ENCODE measurements at places on chromosomes 1 and 21. TPM values are rescaled to one million over a fixed set of nuclear protein-coding genes. Genes with fewer than 3 reads are reported as not detected.

The TSACC gene
- total RNA-seq = not detected

The CYP4Z1 gene
- not detected for total RNA-seq

The CAPN2 gene
- 299 TPM for total RNA-seq

The RBBP5 gene
- total RNA-seq = 19.4 TPM

The SPATA6 gene
- total RNA-seq = 1.9 TPM

The NRDC gene
- 88.0 TPM for total RNA-seq

The ADCY10 gene
- total RNA-seq = not detected

The TDRD10 gene
- not detected for total RNA-seq

The CD101 gene
- total RNA-seq = 0.48 TPM

The APOBEC4 gene
- not detected for total RNA-seq

The FRRS1 gene
- 25.8 TPM for total RNA-seq

The CAPN9 gene
- 0.43 TPM for total RNA-seq

The LYSMD1 gene
- total RNA-seq = 7.9 TPM

The SPATA17 gene
- 1.1 TPM for total RNA-seq

The FCGR1A gene
- total RNA-seq = not detected

The NCF2 gene
- total RNA-seq = 52.6 TPM

The BPNT1 gene
- total RNA-seq = 14.9 TPM

The CTNNBIP1 gene
- total RNA-seq = 72.1 TPM

The FASLG gene
- total RNA-seq = not detected

The DENND2D gene
- total RNA-seq = 21.7 TPM

The VSIG8 gene
- total RNA-seq = under 0.01 TPM

The COG2 gene
- total RNA-seq = 25.8 TPM

Measured in tracheal epithelial cell (primary cell).